NK-92 treated with Interleukin-12 subunit alpha and Interleukin-12 subunit beta, amount 100 ng/mL, for 24 hours (cell line): ENCODE measurements at places on chromosomes 12 and 14.

GRCh38 chr14:88044776-88045446 lies 40.0 kb downstream of the GPR65 start:
- DNase-seq: no peak

DNA sequence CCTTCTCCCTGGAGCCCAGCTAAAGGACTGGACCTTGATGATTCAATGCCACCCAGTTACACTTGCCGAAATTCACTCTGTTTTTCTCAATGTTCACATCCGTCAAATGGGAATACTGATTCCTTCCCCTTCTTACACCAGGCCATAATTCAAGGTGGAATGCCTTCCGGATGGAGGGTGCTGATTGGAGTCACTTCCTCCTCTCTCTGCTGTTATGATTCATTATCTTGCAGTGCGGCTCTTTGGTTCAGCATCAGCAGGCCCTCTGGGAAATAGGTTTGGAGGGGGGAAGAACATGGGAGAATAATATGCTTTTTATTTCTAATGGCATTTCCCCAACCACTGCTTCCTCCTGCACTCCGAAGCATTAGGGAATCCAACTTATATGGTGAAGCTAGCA lies 390.6 kb upstream of the TBX3 start:
- DNase-seq: no peak

- DNase-seq: no peak
Measured at GRCh38 chr12:27437839-27438238, 8.7 kb upstream of the SMCO2 start.

GRCh38 chr14:23396126-23396525 lies 11.9 kb downstream of the MYH6 start:
- DNase-seq: no peak

- DNase-seq: no peak
Measured at GRCh38 chr12:27541031-27541719, 17.2 kb downstream of the PPFIBP1 start.

- no peak for DNase-seq
Measured at GRCh38 chr14:76688383-76688671, 72.9 kb upstream of the VASH1 start.

DNA sequence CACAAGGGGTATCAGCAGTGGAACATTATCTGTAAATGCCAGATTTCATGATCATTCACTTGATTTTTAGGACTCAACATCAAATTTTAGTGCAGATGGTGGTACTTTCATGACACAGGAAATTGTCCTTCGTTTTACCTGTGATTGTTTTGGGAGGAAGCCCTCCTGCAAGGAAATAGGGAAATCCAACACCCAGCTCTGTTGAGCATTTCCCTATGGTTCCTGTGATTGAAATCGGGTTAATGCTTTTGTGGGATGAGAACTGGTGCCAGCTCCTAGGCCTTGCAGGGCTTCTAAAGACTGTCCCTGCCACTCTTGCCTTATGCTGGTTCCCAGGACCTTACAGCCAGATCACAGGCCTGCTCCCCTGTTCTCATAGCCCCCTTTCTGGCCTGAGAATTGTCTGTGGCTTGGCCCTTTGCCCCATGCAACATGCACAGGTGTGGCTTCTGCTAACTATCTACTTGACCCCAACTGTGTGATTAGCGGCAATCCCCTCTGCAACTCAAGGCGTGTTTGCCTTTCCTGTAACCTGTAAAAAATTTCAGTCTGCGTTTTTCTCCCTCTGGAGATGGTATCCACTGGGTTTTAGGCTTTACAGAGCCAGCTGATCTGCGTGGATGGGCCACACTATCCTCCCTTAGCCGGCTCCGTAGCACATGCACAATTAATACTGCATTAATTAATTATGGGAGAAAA lies 112.5 kb downstream of the ETV6 start:
- no peak for DNase-seq

- DNase-seq: no peak
Measured at GRCh38 chr14:97057238-97058073, 260.3 kb downstream of the VRK1 start.

- no peak for DNase-seq
Measured at GRCh38 chr12:57837864-57838562, 8.5 kb downstream of the CTDSP2 start.

DNA sequence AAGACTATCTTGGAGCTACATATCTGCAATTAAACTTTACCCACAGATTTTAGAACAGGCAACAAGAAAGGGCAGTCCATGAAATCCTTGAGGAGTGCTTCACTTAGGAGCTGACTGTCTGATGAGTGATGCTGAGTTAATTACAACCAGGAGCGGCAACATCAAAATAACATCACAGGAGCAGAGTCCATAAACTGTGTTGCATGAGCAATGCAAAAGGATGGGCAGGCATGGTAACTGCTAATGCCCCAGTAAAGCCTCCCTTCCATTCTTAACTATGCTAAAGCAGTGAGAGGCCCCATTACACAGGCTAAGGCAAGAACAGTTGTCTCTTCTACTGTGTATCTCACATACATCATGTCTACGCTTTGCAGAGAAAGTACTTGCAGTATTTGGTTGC lies 156.6 kb downstream of the PAX9 start:
- DNase-seq: no peak

- DNase-seq: peak; percentile 64
Measured at GRCh38 chr14:105908481-105908911, 382.1 kb downstream of the TMEM121 start.

DNA sequence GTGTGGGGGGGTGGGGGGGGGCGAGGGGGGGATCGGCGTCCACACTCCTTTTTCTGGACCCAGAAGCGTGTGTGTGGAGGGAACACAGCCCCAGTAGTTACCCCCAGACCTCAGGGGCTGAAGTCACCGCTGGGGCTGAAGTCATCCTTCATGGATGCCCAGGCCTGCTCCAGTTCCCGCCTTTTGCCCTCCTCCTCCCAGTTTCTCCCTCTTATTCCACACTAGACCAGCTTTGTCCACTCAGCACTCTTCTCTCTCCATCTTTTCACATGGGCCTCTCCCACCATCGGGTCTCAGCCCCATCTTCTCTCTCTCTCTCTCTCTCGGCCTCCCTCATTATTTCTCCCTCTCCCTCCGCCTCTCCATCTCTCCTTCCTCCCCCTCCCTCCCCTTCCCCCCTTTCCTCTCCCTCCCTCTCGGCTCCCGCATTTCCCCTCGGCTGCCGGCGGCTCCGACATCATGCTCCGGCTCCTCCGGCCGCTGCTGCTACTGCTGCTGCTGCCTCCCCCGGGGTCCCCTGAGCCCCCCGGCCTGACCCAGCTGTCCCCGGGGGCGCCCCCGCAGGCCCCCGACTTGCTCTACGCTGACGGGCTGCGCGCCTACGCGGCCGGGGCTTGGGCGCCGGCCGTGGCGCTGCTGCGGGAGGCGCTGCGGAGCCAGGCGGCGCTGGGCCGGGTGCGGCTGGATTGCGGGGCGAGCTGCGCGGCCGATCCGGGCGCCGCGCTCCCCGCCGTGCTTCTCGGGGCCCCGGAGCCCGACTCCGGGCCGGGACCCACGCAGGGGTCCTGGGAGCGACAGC lies at the start of gene P3H3:
Gene P3H3, plus strand, starts transcription at position 426 of the 799 bp plus-strand sequence. Its CDS starts 34 bp downstream, at position 460.
- DNase-seq: no peak

GRCh38 chr12:92051441-92051840 lies 94.2 kb downstream of the BTG1 start:
- DNase-seq: no peak

- DNase-seq: no peak
Measured at GRCh38 chr12:27246774-27247173, 2.7 kb downstream of the STK38L start.

- DNase-seq: no peak
Measured at GRCh38 chr14:36767603-36768281, 106.1 kb downstream of the PAX9 start.

- DNase-seq: no peak
Measured at GRCh38 chr14:68782091-68782981, 10.5 kb downstream of the ZFP36L1 start.

DNA sequence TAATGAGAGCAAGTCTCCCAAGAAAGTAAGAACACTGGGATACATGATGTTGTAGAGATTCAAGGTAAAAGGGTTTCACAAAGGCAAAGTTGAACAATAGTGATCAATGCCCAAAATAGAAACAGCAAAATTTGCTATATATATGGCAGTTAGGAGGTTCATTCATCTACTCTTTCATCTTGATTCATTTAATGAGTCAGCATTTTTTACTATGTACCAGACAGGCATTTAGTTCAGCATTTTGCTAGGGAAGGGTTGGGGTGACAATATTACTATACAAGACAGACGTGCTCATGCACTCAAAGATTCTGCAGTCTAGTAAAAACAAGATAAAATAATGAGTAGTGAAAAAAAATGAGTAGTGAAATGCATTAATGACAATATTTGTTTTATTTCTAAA lies 264.9 kb upstream of the LMO3 start:
- no peak for DNase-seq

GRCh38 chr14:55693904-55694303 lies 113.9 kb downstream of the KTN1 start:
- DNase-seq: no peak

- DNase-seq: no peak
Measured at GRCh38 chr12:68800294-68800693, 7.7 kb upstream of the MDM2 start.

DNA sequence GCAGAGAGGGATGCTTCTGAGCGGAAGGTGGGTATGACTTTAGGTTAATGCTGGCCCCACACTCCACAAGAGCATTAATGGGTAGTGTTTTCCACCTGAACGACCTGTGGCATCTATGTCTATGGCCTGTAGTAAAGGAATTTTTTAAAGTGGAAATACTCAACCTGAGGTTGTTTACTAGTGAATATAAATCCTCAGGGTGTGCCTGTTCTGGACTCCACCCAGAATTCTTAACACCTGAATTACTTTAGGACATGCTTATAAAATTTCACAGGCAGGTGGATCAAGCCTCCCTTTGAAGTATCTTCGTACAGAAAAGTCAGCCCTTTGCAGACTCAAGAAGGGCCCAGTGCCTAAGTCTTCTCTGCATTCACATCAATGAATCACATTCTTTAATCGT lies 196.1 kb downstream of the ESR2 start:
- no peak for DNase-seq

DNA sequence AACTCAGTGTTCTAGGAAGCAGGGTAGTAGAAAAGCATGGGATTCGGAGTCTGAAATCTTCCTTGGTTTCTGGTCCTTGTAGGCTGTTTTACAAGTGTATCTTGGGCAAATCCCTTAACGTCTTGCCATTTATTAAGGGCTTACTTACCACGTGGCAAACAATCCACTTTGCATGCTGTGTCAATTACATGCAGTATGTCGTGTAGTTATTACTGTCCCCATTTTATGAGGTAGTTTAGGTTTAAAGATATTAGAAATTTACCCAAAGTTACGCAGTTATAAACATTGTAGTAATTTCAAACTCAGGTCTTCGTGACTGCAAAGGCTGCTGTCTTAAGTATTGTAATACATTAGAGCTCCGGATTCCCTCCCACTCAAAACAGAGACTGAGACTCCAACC lies 1.5 kb upstream of the NOVA1 start:
- DNase-seq: no peak

GRCh38 chr12:124506145-124506831 lies 61.1 kb downstream of the NCOR2 start:
- DNase-seq: no peak

DNA sequence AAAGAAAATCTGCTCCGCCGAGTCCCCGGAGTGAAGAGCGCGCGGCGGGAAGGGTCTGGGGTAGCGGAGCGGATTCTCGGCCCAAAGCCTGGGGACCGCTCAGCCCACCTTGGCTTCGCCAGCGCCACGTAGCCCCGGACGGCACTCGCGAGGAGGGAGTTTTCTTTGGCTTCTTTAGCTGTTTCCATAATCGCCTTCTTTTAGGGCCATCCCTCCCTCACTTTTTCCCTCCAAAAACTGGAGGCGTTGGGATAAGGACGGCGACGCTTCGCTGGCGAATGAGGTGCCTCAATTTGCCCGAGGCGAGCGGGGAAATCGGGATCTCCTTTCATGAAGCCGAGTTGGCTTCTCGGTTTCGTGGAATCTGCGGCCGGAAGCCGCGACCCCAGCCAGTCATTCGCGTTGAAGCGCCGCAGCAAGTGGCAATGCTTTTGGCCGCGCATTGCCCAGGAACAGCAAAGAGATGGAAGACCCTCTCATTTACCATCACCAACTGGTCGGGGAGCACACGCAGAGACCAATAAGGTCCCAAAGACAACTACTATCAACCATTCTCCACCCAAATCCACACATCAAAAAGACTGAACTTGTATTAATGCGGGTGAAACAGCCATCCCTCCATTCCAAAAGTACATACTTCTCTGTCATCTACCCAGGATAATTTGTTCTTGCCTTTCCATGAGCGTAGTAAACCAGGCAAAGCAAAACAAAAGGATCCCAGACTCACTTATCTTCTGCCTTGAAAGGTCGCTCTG lies 8.4 kb upstream of the SIX1 start:
- DNase-seq: no peak

GRCh38 chr14:88002421-88003075 lies 2.4 kb upstream of the GPR65 start:
- DNase-seq: no peak

DNA sequence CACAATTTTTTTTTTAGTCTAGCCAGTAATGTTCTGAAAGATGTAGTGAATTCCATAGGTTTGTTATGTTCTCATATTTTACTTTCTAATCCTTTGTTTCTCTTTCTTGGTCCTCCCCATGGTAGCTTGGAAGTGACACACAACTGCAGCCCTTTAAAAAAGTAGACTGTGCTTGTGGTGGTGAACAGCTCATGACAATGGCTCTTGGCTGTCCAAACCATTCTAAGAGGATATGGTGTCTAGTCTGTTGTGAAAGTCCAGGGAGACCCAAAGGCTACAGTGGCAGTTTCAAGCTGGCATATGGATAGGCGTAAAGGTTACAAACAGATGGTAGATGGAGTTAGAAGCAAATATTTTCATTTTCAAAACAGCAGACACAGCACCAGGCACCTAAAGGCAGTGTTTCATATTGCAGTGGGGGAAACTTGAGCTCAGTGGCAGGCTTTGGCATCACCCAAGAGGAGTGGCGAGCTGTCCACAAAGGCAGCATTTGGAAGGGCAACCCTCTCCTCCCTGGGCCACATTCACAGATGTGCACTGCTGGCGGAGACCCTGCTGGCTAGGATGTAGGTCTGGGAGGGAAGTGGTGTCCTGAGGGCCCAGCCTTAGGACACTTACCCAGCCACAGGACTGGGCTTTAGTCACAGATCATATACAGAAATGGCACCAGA lies 102.1 kb downstream of the DYRK2 start:
- DNase-seq: no peak

DNA sequence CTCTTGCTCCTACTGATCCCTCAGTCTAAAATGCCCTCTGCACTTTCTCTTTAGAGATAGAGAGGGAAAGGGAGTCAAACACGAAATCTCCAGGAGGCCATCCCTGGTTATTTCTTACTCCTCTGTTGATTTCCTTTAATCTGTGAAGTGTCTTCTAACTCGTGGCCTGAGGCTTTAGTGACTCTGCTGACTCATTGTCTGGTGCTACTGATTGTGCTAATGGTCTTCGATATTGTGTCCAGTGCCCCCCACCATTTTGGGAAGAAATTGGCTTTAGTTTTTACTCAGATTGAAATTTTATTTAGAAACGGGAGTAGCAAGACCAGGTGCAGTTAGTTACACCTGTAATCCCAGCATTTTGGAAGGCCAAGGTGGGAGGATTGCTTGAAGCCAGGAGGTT lies 839 bp downstream of the CLEC9A start:
- no peak for DNase-seq

GRCh38 chr14:91996948-91997371 lies 42.9 kb downstream of the TRIP11 start:
- DNase-seq: no peak
